ENCODE measurements at places on chromosomes 1 and 21.

- DNase-seq = peak; percentile 90
Measured at GRCh38 chr21:32403201-32403777, 9.2 kb upstream of the EVA1C start.

DNA sequence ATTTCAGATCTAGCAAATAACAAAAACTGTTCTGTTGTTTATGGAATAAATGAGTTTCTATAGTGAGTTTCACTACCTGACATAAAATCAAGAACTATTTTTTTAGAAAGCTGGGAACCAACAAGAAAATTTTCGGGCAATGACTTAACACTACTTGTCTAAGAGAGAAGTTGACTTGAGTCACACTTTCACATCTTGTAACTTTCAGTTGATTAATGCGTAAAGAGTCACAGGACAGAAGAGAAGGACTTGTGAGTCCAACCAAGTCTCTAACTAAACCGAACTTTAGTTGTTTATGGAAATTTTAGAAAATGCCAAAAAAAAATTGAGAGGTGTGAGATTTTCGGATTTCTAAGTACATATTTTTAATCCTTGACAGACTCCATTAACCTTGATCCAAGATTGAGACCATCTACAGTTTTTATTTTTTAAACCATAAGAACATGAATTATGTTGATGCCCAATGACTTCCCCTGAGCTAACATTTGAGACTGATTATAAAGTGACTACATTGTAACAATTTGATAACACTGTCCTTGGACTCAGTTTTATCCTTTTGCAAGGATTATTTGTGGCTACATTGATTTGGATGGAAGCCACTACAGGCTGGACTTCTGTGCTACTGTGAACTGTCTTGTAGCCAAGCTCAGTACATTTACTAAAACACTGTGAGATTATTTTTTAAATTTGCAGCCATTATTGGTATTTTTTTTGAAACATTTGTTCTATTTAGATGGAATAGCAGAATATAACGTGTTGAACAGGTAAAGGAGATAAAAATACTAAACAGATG lies 284.0 kb downstream of the PTPRC start:
- no peak for DNase-seq

GRCh38 chr1:22652881-22653316 lies at the start of gene C1QB:
C1QB (plus strand) TSS chr1:22653236; CDS start chr1:22659463, 6,227 bp downstream.
- DNase-seq = no peak

- DNase-seq = peak; percentile 2
Measured at GRCh38 chr1:96524100-96524499, 197.5 kb upstream of the PTBP2 start.

- peak; percentile 22 for DNase-seq
Measured at GRCh38 chr1:153238527-153238926, 21.0 kb upstream of the LORICRIN start.

Data from hematopoietic multipotent progenitor cell treated with erythropoietin and hydrocortisone succinate and interleukin-3 and kit ligand, for 4 days (in vitro differentiated cells).